ENCODE measurements at places on chromosomes 3 and 15. TPM values are rescaled to one million over a fixed set of nuclear protein-coding genes. Genes with fewer than 3 reads are reported as not detected.

DNA sequence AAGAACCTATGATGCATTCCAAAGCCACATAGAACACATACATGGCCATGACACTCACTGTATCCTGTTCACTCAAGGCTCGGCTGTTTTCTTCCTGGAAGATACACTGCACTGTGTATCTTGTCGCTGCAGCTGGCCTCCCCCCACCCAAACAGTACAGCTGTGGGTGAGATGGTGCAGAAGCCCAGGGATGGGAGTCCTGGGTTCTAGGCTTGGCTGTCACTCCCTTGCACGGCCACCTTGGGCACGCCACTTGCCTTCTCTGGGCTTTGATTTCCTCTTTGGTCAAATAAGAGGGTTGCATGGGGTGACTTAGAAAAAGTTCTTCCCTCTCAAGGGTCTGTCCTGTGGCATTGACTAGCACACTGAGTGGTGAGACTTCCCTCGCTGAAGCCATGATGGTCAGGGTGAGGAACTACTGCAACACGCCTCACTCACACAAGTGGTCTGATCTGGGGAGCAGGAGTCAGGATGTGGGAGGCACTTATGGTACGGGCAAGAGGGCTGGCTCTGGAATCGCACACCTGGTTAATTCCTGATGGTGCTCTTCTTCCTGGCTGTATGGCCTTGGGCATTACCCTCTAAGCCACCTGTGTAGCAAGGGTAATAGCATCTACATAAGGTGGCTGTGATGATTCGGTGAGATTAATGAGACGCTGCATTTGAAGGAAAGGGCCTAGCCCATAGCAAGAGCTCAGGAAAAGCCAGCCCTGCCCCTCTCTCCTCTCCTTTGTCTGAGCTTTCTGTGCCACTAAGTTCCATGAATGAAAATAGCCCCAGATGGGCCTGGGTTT is 44.0 kb downstream of the ANP32A start:
- DNase-seq, result no peak

DNA sequence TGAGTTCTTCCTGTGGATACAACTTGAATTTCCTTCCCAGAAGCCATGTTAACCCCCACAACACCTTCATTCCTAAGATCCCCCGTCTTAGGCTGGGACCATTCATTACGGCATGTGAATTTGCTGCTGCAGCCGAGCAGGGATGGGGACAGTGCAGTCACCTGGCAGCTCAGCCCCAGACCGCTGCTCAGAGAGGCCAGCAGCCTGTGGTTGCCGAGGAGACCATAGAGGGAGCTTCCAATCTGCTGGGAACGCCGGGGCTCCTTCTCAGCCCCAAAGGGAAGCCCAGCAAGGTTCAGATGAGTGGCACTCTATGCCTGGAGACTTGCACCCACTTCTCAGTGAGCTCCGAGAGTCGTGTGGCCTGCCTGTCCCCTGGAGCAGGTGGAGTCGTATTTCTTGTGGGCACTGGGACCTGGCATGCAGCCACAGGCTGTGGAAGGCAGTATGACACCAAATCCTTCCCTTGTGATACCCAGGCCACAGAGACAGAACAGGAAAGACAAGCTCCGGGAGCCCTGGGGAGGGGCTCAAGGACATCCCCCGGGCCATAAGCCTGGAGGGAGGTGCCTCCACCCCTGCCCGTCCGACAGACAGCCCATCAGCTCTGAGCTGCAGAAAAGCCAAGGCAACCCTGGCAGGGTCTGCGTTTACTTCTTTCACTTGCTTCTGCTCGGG is 167.3 kb downstream of the FAM43A start:
- DNase-seq, result no peak

- no peak for DNase-seq
Measured at GRCh38 chr3:73060302-73060723, 1.1 kb upstream of the EBLN2 start.

DNA sequence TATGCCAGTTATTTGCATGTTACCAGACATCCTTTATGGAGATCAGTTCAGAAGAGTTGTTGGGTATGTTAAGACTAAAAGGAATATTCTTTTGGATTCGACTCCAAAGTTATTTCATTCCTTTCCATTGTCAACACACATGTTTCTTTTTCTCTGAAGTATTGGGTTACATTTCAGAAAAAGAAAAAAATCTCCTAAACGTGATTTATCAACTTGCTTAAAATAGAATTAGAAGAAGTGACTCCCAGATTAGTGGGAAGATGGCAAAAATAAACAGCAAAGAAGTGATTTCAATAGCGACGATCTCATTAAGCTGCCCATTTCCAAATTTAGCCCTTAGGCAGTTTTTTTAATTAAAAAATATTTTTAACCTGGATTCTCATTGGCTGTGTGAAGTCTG is 85.4 kb downstream of the TIGIT start:
- no peak for DNase-seq

DNA sequence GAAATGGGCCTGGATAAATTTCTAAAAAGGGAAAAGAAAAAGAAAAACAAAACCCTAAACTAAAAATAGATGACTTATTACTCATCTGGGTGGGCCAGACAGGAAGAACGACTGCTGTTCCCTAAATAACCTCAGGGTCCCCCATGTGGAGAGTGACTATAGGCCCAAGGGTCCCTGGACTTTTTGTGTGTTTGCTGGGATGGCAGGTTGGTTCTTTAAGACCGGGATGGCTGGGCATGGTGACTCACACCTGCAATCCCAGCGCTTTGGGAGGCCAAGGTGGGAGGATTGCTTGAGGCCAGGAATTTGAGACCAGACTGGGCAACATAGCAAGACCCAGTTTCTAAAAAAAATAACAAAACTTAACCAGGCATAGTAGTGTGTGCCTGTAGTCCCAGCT is 43.8 kb upstream of the TRA2B start:
- DNase-seq, result no peak

- no peak for DNase-seq
Measured at GRCh38 chr15:89777073-89777751, 1.1 kb downstream of the MESP2 start.

DNA sequence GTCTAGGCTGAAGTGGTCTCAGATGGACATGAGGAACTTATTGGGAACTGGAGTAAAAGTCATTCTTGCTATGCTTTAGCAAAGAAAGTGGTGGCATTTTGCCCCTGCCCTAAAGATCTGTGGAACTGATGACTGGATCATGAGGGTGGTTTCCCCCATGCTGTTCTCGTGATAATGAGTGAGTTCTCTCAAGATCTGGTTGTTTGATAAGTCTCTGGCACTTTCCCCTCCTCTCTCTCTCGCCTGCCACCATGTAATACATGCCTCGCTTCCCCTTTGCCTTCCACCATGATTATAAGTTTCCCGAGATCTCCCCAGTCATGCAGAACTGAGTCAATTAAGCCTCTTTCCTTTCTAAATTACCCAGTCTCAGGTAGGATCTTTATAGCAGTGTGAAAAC is 11.5 kb upstream of the MLF1 start:
- DNase-seq, result no peak

- DNase-seq, result no peak
Measured at GRCh38 chr3:152026033-152026556, 152.7 kb downstream of the SUCNR1 start.

DNA sequence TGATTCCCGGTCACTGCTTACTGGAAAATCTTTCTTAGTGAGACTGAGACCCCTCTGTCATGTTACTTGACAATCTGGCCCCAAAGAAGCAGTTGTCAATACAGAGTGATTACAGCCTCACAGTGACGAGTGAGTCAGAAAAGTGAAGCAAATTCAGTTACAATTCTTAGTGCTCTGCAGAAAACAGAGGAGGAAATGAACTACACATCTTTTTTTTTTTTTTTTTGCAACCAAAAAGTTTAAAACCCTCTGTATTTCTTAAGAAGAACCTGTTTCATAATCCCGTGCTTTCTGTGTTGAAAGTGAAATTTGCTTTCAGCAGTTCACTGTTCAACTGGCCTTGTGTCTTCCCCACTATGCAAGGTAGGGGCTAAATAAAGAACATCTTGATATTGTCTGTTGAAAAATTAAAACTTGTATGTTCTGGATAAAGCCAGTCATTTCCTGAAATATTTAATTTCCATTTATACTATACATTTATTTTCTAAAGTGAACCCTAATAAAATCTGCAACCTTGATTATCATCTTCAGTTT is 1.9 kb downstream of the AQP9 start:
- no peak for DNase-seq

- DNase-seq, result no peak
Measured at GRCh38 chr3:97102641-97103040, 288.2 kb downstream of the EPHA6 start.

DNA sequence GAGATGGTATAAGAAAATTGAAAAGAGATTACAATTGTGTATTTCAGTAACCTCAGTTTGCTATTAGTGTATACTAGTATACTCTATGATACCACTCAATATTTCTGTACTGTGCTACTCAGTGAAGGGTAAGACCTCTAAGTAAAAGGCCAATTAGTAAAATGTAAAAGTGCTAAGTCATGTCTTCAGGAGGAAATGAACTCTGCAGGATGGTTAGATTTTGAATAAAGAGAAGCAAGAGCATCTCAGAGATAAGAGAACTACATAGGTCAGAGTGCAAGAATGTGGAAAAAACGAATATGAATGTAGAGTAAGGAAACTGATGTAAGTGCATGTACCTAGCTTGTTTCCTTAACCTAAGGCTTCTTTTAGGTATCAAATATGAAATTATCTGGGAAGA is 796.6 kb upstream of the GBE1 start:
- DNase-seq, result no peak

DNA sequence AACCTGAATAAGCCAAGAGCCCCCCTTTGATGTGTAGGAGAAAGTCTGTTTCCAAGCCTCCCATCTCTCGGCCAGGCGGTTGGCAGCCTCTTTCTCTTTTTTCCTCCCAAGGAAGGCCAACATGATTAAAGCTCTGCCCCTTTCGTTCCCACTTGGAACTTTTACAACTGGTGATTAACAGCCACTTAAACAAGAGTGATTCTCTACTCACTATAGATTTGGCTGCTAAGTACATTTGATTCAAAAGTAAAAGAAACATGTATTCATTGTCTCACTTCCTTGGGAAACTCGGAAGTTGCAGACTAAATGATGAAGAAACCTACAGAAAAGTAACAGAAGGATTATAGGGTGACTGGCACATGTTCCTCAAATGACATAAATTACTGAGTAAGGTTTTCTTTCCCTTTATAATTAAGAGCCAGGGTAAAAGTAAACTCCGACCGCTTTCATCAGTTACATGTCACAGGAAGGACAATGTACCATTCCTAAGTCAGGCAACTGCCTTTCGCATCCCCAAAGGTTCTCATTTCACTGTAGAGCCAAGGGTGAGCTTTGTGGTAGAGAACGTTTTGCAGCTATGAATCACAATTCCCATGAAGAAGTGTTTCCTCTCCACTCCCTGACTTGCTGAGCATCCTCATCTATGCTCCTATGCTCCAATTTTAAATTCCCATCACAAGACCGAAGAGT is 72.7 kb downstream of the MB21D2 start:
- no peak for DNase-seq

- DNase-seq, result no peak
Measured at GRCh38 chr3:100264242-100264641, 3.5 kb downstream of the TBC1D23 start.

Gene UBA7
- 68.0 TPM for total RNA-seq

Gene TNNC1
- 2.9 TPM for total RNA-seq

Gene TMC3
- not detected for total RNA-seq

Gene ANKUB1
- total RNA-seq, result not detected
